ENCODE measurements at places on chromosomes 3 and 15.

- no peak for DNase-seq
Measured at GRCh38 chr3:11250902-11251806, 21.0 kb upstream of the ATG7 start.

GRCh38 chr15:33641069-33641468 lies 327.2 kb upstream of the CHRM5 start:
- no peak for DNase-seq

GRCh38 chr3:106534206-106534605 lies 665.4 kb upstream of the CBLB start:
- DNase-seq: no peak

DNA sequence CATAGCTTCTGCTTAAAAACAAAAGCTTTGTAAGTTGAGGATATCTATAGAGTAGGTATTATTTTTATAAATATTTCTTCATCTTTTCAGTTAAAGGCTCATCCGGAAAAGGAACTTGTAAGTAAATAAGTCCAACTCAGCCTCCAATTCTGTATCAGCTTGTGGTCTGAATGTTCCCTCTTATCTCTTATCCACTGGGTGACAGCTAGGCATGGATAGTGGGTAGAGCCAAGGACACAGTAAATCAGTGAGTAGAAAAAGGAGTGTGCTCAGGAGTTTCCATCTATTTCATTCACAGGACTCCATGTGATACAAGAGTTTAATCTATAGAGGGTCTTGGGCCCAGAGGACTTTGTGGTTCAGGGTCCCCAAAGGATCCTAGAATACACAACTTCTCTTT lies 50.9 kb downstream of the FRMD5 start:
- DNase-seq: no peak

GRCh38 chr3:45321607-45322391 lies 66.6 kb upstream of the LARS2 start:
- DNase-seq: no peak

GRCh38 chr3:72188536-72188935 lies 403.6 kb upstream of the PROK2 start:
- no peak for DNase-seq

- peak; percentile 92 for DNase-seq
Measured at GRCh38 chr3:56758539-56758981, 43.2 kb downstream of the ARHGEF3 start.

DNA sequence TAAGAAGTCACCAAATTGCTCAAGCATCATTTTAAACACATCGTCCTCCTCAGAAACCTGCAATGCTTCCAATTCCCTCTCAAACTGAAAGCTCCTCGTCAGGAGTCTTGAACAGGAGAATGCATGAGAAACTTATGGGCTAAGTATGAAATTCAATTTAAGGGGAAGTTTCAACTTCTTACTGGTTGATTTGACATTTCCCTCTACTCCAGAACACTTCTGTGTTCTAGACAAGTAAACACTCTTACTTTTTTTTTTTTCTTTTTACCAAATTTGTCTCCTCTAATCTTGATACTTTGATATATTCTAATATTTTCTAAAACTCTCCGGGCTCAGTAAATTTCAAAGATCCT lies 181.7 kb downstream of the RSL24D1 start:
- no peak for DNase-seq

GRCh38 chr3:134471521-134472193 lies 14.1 kb downstream of the ANAPC13 start:
- peak; percentile 51 for DNase-seq

GRCh38 chr3:55923207-55923606 lies 436.1 kb upstream of the WNT5A start:
- DNase-seq: no peak

Measured in HCEC 1CT (cell line).